Fibroblast of skin of abdomen (primary cell): ENCODE measurements at places on chromosomes 3 and 15.
A peak's percentile ranks its signal among the peaks of the same experiment; 100 is the strongest.

DNA sequence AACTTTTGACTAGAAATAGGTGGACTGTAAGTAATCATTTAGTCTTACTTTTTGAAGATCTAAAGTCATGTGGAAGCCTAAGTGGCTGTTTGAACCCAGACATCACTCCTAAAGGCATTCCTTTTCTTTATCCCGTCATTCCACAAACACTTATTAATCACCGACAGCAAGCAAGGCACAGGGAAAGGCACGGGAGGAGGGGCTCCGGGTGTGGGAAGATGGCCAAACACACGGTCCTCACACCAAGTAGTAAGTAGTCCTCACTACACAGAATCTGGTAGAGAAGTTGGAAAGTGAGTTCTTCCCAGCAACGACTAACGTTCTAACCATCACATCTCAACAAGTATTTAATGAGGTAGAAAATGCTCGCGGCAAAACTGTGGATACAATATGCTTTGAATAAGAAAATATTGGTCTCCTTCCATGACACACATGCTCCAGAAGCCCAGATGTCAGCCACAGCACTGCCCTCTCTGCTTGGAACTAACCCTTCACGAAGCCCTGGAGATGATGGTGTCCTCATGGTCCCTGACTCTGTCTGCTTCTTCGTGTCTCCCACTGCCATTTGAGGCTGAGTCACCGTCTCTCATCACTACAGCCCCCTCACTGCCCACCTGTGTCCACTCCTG, 202.2 kb downstream of the OPA1 start:
- peak; percentile 76 for DNase-seq

- DNase-seq: no peak
Measured at GRCh38 chr15:70275461-70276138, 177.9 kb upstream of the TLE3 start.

GRCh38 chr3:184471439-184471838, 90.1 kb upstream of the EPHB3 start:
- DNase-seq: no peak

GRCh38 chr15:42010434-42010833, 10.4 kb downstream of the PLA2G4E start:
- DNase-seq: no peak

DNA sequence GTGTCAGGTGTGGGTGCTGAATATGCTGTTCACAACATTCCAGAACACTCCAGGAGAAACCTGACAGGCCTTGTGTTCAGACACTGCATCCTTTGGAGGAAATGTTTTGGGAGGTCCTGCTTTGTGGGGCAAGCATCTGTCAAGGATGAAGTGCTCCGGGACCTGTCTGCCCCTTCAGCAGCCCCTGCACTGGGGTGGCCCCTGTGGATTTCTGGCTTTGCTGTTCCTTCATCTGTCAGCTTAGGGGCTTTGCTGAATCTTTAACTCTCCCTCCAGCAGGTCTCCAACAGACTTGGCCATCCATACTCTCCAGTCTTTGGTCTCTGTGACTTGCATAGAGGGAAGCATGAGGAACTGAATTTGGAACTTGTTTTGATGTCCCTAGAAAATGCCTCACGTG, 3.1 kb downstream of the PRR23E start:
- no peak for DNase-seq

DNA sequence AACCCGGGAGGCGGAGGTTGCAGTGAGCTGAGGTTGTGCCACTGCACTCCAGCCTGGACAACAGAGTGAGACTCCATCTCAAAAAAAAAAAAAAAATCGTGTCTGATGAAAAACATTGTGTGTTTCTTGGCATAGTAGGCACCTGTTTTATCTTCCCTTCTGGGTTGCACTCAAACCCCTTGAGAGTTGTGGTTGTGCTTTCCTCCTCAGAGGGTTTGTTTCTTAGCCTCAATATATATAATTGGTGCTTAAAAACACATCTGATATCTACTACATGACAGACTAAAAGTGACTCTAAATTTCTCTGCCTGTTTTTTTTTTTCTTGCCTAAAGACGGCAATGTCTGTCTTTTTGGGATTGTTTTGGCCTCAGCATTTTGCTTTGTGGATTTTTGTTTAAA, 7.6 kb downstream of the NR1D2 start:
- DNase-seq: no peak

- no peak for DNase-seq
Measured at GRCh38 chr3:15223685-15224572, 17.9 kb downstream of the CAPN7 start.

- DNase-seq: peak; percentile 80
Measured at GRCh38 chr3:111151438-111151837, 79.8 kb downstream of the NECTIN3 start.

- no peak for DNase-seq
Measured at GRCh38 chr3:177589041-177589650, 391.9 kb upstream of the TBL1XR1 start.

GRCh38 chr3:188689101-188689574, 482.6 kb upstream of the TPRG1 start:
- DNase-seq: peak; percentile 86

DNA sequence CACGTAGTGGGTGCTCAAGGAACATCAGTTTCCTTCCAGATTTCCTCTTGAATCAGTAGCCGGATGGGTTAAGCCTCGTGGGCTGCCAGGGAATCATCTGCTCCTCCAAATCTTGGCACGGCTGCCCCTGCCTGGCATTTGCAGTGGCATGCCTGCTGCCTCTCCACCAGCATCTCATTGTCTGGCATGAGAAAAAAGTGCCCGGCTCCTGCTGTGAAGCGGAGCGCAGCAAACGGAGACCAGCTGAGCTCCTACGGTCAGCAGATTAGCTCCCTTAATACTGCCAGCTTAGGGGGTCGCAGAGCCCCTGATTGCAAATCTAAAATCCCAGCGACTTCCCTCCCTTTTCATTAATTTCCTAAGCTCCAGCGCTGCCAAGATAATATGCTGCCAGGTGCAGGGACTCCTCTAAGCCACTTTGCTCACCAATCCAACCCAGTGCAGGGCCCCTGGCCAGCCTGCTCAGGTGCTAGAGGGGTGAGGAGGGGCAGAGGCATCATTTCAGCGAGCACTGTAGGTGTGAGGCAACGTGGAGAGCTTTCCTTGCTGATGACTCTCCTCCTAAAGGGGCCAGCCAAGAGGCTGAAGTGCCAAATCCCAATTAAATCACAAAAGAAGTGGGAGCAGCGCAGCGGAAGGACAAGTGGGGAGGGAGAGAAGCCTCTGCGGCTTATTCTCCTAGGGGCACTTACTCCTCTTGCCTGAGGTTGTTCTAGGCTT, 49.6 kb upstream of the ST8SIA2 start:
- no peak for DNase-seq

- peak; percentile 64 for DNase-seq
Measured at GRCh38 chr3:116863822-116864589, 154.4 kb downstream of the TUSC7 start.

GRCh38 chr3:148360051-148360450, 337.7 kb upstream of the AGTR1 start:
- peak; percentile 80 for DNase-seq

GRCh38 chr15:44719293-44719999, 8.1 kb downstream of the B2M start:
- no peak for DNase-seq

- DNase-seq: no peak
Measured at GRCh38 chr3:178159691-178160220, 376.5 kb upstream of the KCNMB2 start.

- no peak for DNase-seq
Measured at GRCh38 chr3:26505399-26505798, 117.2 kb upstream of the LRRC3B start.

- DNase-seq: no peak
Measured at GRCh38 chr3:133273346-133273745, 126.5 kb upstream of the BFSP2 start.

GRCh38 chr3:5304789-5305683, 117.5 kb downstream of the EDEM1 start:
- peak; percentile 58 for DNase-seq

- DNase-seq: no peak
Measured at GRCh38 chr3:188697127-188697526, 474.6 kb upstream of the TPRG1 start.

DNA sequence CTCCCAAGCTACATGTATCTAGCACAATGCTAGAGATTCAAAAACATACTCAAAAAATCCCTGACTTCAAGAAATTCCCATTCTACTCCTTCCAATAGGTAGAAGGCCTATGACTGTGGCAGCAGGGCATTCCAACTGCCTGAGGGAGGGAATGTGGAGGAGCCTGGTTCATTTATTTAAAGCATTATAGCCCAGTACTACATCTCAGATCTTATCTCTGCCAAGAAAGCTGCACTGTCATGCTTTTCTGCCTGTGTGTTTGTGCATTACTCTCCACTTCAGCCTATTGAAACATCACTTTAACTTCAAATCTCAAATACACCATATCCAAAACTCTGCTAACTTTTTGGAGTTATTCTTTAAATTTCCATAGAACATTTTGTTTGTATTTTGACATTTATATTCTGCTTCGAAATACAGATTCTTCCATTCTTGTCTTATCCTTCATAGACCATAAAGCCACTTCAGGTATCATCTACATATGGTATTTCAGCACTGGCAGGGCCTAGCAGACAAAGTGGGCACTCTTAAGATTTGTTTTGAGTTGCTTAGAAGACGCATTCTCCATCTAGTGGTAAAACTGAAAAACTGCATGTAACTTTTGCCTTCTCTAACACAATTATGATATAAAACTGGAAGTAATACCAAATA, 59.1 kb upstream of the NEDD4 start:
- peak; percentile 59 for DNase-seq

GRCh38 chr3:31240874-31241273, 291.9 kb upstream of the STT3B start:
- no peak for DNase-seq

DNA sequence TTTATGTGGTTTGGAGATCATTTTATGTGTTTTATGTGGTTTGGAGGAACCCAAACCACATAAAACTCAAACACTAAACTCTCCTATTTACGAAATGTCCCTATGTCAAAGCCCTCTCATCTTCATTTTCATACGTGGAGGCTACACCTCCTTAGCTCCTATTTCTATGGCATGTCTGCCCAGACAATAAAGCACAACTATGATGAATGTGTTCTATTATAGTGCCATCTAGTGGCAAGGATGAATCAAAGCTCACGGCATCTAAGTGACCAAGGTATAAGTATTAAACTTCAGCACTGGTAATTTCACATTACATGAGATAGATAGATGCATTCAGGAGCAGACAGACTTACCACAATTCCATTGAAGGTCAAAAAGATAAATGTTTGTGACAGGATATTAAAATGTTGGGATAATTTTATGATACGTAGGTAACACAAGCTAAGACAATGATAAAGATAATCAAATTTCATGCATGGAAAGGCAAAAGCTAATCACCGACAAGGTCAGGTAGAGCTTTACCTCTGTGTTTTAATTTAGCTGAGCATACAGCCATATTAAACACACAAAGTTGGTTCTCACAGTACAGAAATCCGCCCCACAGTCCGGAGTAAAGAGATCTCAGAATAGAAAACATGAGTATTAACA, 130.6 kb upstream of the FHIT start:
- DNase-seq: peak; percentile 26

DNA sequence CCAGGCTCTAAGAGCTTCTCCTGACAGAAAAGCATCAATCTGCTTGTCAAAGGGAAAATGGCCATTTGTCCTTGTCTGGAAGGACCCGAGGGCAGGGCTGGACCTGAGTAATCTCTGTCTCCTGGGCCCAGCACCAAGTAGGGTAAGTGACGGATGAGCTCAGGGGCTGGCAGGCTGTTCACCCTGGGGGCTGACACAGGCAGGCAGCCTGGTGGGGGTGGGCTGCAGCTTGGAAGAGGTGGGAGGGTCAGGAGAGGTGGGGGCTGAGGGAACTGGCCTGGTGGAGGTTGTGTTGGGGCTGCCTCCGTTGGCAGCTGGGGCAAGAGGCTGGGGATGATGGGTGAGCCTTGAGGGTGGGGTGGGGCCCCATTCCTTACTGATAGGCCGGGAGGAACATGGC, 42.3 kb upstream of the ADPGK start:
- DNase-seq: no peak

- no peak for DNase-seq
Measured at GRCh38 chr3:192918275-192918588, 576 bp upstream of the MB21D2 start.

- DNase-seq: peak; percentile 19
Measured at GRCh38 chr3:111666041-111666735, 71.0 kb upstream of the ZBED2 start.

DNA sequence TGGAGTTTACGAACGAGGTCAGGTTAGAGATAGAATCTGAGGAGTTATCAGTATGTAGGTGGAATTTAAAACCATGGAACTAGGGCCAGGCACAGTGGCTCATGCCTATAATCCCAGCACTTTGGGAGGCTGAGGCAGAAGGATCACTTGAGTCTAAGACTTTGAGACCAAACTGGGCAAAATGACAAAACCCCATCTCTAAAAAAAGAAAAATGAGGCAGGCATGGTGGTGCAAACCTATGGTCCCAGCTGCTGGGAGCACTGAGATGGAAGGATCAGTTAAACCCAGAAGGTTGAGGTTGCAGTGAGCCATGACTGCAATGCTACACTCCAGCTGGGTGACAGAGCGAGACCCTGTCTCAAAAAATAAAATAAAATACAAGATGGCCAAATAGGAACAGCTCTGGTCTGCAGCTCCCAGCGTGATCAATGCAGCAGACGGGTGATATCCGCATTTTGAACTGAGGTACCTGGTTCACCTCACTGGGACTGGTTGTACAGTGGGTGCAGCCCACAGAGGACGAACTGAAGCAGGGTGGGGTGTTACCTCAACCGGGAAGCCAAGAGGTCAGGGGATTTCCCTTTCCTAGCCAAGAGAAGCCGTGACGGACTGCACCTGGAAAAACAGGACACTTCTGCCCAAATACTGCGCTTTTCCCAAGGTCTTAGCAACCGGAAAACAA, 33.3 kb downstream of the ZMAT3 start:
- no peak for DNase-seq

GRCh38 chr3:144403040-144403457, 431.4 kb downstream of the DIPK2A start:
- peak; percentile 10 for DNase-seq

DNA sequence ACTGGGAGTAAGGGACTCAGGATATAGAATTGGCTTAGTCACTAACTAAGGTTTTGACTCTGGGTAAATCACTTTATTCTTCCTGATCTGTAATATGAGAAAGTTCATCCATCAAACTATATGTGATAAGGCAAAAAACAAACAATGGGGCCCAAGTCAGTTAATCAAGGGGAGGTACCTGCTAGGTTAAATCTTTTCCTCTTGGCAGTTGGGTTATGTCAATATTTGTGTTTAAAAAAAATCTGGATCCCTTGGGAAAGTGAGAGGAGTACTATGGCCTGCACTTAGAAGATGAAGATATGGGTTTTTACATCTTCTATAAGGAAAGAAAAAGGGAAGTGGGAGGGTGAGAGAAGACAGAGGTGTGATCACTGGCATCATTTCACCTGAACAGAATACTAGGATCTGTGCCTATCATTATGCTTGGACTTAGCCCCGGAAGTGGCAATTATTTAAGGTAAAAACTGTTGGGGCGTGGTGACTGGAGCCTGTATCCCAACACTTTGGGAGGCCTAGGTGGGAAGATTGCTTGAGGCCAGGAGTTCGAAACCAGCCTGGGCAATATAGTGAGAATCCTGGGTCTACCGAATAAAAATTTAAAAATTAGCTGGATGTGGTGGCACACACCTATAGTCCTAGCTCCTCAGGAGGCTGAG, 2.8 kb upstream of the SLC28A2 start:
- DNase-seq: no peak
